ENCODE measurements at places on chromosomes 2 and 18.

- no peak for DNase-seq
These were observed 125.9 kb downstream of the MAP4K4 start for GRCh38 chr2:101823347-101823791.

DNA sequence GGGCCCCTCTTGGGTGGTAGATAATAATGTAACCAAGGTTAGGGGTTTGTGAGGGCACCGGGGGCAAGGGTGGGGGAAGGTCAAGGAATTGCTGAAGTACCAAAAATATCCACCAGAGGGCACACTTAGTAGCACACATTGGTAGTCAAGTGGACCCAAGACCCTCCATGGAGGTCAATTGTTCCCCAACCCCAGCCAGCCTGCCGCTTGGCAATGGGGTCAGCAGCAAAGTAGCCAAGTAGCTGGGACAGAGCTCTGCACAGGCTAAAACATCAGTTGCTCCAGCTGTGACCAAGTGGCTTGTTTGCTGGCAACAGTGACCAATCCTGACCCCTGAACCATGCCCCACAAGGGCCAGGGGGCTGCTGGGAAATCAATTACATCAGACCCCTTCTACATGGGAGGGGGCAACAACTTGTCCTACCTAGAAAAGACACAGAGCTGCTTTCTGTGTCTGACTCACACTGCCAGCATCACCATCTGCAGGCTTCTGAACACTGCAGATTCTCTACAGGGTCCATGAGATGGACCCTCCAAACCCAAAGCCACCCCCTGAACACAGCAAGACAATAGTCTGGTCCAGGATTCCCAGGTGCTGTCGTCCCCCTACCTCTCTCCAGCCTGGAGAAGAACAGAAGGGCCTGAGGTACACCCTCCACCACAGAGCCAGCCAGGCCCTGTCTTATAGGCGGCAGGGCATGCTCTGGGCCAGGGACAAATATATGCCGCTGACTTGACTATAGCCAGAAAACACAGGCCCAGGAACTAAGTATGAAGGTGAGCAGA is 76.0 kb downstream of the EMX1 start:
- no peak for DNase-seq

- no peak for DNase-seq
These were observed 180.3 kb downstream of the ANKRD44 start for GRCh38 chr2:197130318-197130717.

DNA sequence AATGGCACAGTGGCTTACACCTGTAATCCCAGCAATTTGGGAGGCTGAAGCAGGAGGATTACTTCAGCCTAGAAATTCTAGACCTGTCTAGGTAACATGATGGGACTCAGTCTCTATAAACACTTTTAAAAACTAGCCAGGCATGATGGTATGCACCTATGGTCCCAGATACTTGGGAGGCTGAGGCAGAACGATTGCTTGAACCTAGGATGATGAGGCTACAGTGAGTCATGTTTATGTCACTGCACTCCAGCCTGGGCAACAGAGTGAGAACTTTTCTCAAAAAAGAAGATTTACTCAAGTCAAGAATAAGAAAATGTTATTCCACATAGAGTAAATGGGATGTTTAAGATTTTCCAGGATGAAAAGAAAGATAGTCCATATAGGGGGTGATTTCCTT is 158.6 kb downstream of the HNMT start:
- no peak for DNase-seq

GRCh38 chr2:133266926-133267590 is 301.2 kb downstream of the NCKAP5 start:
- DNase-seq, result peak; percentile 9

GRCh38 chr2:108288534-108289106 is at the start of gene SULT1C2:
SULT1C2 (plus strand) TSS chr2:108288895; CDS start chr2:108293668, 4,773 bp downstream.
- peak; percentile 19 for DNase-seq

GRCh38 chr2:9287400-9288045 is 80.9 kb downstream of the ASAP2 start:
- DNase-seq, result no peak

DNA sequence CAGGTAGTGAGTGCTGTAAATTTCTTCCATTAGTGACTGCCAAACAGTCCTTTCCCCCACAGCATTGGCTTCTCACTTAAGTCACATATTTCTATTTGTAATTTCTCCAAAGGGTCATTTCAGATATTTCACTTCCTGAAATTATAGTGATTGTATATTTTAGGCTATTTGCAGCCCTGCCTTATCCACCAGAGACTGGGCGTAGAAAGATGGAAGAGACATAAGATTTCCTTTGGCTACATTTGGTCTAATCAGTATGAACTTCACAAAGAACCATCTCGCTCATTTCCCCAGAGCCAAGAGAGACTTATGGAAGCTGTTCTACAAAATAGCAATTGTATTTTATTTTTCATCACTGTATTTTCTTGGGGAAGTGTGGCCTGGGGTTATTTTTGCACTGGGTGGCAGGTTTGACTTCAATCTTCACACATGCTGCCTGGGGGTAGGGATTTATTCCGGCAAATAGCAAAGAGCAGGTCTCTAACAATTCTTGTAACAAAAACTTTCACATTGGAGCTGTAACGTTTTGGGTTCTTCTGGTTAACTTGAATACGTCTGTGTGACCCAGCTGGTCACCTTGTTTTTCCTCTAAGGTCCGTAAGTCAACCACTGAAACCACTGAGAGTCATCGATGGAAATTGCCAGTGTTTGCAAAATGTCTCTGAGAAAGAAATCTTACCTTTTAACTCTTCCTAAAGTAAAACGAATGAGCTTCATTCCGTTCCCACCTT is 170.6 kb upstream of the SERPINE2 start:
- DNase-seq, result no peak

GRCh38 chr2:203636588-203637470 is 69.6 kb upstream of the CD28 start:
- no peak for DNase-seq

- no peak for DNase-seq
These were observed 25.1 kb downstream of the MFF start for GRCh38 chr2:227349989-227350612.

DNA sequence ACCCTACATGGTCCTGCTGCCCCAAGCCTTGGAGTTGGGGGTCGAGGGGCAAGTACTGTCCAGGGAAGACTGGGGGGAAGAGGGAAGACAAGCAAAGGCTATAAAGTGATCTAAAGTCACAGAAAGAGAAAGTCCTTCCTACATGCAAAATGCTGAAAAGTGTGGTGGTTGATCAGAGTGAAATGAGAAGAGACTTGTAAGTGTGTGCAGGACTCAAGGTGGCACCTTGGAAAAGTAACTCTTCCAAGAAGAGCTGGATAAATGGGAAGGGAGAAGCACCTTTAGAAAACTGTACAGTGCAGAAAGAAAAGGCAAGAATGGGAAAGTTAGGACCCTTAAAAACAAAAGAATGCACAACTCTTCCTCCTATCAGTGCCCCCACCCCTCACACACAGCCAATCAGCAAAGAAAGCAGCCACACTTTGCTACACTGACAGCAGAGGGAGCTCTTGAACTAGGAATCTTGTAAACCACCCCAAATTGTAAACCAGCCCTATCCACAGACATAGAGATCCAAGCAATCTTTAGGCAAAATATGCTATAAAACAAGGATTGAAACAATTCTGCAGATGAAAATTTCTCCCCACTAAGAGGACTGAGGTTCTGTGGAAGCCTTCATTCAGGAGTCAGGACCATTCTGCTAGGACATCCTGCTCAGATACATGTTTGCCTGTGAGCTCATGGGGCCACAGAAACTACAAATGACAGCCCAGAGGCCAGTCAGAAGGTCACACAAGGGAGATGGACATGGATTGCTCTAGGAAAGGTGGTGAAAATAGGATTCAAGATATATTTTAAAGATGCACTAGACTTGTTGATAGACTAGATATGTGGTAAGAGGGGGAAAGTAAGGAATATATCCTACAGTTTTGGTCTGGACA is 146.4 kb downstream of the FTCDNL1 start:
- no peak for DNase-seq

DNA sequence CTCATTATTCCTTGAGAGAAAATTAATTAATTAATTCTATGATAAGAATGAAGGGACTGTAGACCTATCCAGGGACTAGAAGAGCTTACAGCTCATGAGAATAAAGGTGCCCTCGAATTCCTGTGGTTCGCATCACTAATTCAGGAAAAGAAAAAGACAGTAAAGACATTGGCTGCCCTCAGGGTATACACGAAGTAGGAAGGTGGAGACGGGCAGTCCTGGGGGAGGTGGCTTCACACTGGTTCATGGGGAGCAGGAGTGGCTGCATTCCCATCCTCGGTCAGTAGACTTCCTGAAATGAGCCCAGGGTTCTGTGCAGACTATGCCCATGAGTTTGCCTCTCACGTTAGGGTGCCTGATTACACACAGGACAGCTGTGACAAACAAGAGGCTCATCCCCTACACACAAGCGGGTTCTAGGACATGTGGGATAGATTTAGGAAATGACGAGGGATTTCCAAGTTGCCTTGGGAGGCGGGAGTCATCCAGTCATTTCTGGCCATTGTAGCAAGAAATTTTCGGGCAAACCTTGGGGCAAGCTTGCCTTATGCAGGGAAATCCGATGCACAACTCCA is 282.2 kb downstream of the CYP26B1 start:
- DNase-seq, result no peak

DNA sequence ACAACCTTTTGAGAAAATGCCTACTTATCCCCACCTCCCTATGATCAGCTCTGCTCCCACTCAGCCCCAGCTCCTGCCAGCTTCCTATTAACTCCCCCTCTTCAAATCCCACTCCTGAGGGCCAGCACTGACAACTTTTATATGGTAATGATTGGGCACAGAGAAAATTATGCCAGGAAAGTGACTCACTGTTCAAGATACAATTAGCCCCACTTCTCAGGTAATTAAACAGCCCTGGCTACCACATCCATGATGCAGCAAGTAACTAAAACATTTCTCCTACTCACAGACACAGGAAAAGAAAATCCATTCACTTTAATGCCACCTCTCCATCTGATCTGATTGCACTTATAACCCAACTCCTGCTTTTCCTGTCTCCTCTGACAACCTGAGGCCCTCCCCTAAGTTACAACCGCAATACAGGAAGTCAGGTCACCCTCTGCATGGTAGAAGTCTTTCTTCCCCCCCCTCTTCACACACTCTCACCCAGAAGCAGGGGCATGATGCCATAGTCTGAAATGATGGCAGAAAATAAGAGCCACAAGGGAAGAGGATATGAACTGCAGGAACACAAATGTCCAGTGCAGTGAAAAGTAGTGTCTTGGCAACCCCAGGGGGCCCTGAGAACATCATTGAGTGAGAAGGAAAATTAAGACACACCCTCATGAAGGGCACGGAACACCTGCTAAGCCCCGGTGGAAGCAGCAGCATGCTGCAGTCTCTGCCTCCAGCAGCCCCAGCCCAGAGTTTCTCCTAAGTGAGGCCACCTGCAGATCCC is 54.4 kb downstream of the STK39 start:
- DNase-seq, result no peak

GRCh38 chr18:36078751-36079529 is 11.6 kb upstream of the RPRD1A start:
- DNase-seq, result no peak

- DNase-seq, result no peak
These were observed 135.8 kb downstream of the IKZF2 start for GRCh38 chr2:213015387-213016165.

DNA sequence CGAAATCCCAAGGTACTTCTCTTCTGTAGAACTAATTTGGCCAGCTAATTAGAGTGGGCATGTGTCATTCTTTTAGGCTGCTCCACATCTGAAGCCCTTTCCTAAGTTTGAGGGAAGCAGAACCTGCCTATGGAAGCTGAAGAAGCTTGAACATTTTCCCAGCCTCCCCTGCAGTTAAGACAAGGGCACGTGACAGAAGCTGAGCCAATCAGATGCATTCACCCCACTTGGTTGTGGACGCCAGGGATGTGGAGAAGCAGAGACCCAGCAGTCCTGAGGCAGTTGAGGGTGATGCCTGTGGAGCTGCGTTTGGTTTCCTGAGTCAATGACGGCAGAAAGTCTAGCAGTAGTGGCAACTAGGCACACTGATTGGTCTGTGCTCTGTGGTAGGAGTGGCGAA is 26.1 kb upstream of the CERS6 start:
- DNase-seq, result no peak

DNA sequence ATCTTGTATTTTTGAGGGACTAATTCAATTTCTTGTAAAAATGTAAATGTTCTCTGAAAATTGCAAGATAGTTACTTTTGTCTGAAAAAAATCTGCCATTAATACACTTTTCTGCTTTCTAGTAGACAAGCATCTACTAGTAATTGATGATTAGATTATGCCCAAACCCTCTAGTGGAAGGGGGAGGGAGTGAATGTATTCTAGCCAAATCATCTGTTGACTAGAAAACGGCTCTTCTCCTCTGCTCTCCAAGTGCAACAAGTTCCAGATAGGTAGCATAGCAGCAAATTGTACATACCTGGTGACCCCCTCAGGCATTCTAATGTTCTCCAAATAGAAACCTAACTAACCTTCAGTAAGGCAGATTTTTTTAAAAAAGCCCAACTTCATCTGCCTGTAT is 58.6 kb downstream of the RELCH start:
- DNase-seq, result no peak

GRCh38 chr2:64922482-64923384 is 66.5 kb upstream of the SLC1A4 start:
- peak; percentile 22 for DNase-seq

GRCh38 chr2:25690058-25690457 is 16.7 kb upstream of the DTNB start:
- DNase-seq, result no peak

DNA sequence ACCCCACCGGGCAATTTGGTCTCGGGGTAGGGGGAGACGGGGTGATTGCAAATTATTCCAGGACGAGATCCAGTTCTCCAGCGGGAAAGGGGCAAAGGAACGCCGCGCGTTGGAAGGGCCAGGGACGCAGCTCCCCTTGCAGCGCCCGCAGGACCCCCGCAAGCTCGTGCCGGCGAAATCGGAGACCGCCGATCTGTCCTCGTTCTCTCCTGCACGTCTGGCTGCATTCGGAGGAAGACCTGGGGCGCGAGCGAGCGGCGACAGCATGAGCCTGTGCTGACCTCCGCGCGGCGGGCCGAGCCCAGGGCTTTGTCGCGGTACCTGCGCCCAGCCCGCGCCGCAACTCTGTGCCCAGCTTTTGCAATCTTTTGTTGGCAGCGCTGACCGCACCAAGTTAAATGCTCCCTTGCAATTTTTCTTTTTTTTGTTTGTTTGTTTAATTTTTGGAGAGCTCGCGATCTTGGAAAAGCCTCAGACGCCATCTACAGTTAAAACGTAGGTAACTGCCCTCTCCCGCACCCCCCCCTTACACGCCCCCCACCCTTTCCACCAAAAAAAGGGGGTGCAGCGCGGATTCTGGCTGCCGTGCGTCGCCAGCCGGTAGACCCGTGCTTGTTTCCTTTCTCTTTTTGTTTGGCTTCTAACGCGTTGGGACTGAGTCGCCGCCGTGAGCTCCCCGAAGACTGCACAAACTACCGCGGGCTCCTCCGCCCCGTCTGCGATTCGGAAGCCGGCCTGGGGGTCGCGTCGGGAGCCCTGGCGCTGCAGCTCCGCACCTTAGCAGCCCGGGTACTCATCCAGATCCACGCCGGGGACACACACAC is 667 bp downstream of the TRIB2 start:
- DNase-seq, result peak; percentile 49

DNA sequence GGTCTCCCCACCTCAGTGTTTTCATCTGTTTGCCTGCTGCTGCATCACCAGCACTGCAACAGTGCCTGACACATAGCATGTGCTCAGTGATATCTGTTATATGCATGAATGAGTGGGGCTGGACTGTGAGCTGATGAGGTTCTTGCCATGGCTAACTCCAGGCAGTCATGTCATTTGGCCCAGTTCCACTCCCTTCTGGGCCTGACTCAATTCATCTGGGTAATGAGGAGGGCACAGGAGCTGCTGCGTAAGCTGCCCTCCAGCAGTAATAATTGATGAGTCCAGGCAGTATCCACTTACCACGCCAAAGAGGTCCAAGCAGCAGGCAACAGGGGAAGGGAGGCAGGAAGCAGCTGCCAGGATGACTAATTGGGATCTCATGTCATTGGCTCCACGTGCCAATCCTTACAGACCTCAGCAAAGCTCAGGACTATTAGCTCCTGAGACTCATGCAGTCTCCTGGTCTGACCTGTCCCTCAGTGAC is 34.1 kb upstream of the MAT2A start:
- no peak for DNase-seq

All from progenitor cell of endocrine pancreas (in vitro differentiated cells).